ENCODE measurements at places on chromosomes 6 and 20. TPM values are rescaled to one million over a fixed set of nuclear protein-coding genes. Genes with fewer than 3 reads are reported as not detected.

GRCh38 chr6:168895102-168895812 is 358.4 kb downstream of the THBS2 start:
- peak; percentile 92 for DNase-seq

Gene PTPRA
- total RNA-seq: 88.3 TPM

Gene OPRL1
- total RNA-seq: 0.62 TPM

DNA sequence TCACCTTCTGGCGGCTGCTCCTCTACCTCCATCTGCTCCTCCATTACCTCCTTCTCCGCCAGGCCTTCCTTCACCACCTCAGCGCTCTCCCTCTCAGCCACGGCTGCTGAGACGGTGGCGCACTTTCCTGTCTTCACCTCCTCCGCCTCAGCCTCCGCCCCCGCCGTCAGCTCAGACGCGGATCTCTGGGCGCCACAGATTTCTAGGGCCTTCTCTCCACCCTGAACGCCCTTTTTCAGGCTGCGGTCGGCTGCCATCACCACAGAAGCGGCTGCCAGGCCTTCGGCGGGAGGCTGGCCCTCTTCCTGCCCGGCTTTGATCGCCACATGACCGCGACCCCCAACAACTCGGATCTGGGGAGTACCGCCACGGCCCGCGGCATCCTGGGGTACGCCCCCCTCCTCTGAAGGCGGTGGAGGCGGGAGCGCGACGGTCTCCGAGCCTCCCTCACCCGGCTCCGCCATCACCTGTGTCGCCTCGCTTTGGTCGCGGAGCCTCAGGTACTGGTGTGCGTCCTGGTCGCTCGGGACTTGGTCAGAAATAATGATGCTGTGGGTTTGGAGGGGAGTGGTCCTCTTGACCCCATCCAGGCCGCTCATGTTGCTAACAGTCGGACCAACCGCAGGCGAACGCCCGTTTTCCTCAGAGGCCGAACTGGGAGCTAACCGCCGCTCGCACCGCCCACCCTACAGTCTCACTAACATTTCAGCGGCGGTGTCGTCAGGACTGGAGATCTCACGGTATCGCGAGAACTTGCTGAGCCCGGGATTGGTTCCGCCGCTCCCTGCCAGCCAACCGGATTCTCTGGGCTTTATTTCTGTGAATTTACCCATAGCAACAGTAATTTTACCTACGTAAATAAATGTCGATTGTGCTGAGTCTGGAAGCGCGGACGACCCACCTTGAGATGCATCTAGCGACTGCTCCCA is at the start of gene TSPYL1:
TSS of gene TSPYL1 (minus strand) at position 699 of the 929 bp plus-strand sequence. CDS start at position 599, 100 bp downstream.
- peak; percentile 99 for DNase-seq

DNA sequence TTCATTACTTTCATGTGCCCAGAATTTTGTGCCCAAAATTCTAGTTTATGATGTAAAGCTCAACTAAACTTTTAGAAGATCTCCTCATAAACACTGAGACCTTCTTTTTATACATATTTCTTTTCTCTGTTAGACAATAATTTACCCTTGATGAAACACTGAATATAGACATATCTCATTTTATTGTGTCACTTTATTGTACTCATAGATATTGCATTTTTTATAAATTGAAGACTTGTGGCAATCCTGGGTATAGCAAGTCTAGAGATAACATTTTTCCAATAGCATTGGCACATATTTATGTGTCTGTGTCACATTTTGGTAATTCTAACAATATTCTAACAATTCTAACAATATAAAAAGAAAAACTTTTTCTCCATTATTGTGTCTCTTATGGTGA is 74.9 kb upstream of the POU3F2 start:
- no peak for DNase-seq

GRCh38 chr20:45153752-45154151 is 20.9 kb upstream of the PI3 start:
- no peak for DNase-seq

Data from tongue (tissue), 3 donors.